NB4 (cell line): ENCODE measurements at places on chromosomes 6 and 20.

GRCh38 chr6:150719831-150720230 lies 120.1 kb downstream of the PLEKHG1 start:
- no peak for DNase-seq

DNA sequence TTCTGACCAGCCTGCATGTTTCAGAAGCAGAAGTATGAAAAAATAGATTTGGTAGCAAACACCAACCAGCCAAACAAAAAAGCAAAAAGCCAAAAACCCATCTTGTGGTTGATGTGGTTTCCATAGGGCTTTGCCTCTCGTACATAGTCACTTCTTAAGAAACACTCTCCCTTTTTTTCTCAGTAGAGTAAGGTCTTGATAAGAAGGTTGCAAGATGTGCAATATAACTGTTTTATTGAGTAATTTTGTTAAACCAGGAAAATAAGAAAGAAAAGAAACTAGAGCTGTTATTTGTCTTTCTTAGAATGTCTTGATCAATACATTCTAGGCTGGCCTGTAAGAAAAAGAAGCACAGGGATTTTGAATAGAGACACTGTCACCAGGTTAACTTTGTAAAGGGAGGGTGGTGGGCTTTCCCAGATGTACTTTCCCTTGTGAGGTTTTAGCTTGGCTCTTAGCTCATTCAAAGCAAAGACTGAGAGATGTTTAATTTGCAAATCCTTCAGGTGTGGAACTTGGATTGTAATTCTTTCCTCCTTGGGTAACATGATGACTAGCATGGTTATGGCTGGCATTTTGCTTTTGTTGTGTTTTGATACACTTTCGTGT lies 49.7 kb downstream of the AKAP12 start:
- DNase-seq, result peak; percentile 59

DNA sequence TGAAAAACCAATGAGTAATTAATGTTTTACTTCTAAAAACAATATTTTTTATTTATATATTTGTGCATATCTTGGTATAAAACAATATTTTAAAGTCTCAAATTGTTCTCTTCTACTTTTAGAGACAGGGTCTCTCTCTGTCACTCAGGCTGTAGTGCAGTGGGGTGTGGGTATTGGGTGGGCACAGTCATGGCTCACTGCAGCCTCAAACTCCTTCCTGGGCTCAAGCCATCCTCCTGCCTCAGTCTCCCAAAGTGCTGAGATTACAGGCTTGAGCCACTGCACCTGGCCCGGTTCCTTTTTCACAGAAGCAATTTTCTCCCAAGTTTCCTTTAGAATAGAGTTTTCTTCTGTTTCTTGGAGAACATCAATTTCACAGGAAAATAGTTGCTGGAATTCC lies 102.8 kb downstream of the TMEM242 start:
- no peak for DNase-seq

DNA sequence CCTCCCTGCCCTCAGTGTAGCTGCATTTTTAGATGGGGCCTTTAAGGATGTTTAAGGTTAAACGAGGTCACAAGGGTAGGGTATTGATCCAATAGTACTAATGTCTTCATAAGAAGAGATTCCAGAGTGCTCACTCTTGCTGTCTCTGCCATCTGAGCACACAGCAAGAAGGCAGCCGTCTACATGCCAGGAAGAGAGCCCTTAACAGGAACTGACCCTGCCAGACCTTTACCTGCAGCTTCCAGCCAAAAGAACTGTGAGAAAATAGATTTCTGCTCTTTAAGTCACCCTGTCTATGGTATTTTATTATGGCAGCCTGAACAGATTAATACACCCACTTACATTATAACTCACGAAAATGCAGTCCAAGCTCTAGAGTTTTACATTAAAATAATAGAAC lies 685.3 kb upstream of the MARCKS start:
- no peak for DNase-seq

DNA sequence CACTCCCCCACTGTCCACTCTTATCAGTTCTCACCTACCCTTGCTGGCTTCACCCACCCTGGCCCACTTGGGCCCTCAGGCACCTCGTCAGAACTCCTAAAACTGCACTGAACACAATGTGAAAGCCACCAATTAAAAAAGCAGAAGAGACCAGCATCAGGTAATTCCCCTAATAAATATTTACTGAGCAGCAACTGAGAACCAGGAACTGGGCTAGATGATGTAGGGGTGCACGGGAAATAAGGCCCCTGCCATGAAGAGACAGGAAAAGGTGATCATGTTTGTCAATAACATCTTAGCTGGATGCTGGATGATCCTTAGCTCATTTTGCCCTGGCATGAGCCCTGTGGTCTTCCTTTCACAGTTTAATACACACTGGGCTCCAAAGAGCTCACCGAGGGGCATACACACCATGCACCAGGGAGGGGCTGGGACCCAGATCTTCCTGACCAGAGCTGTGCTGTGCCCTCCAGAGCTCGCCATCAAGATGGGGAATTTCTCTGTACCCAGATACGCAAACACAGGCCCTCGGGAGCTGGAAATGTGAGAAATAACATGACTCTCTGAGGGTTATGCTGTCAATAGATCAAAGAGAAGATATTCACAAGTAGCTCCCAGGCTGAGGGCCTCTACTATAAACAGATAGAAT lies 113.6 kb upstream of the SLC22A16 start:
- DNase-seq, result no peak
